ENCODE measurements at places on chromosomes 2 and 18. TPM values are rescaled to one million over a fixed set of nuclear protein-coding genes. Genes with fewer than 3 reads are reported as not detected.

The FNDC4 gene
- not detected for total RNA-seq

The ADCYAP1 gene
- total RNA-seq, result not detected

The INPP5D gene
- total RNA-seq, result 43.6 TPM

The RNF152 gene
- 0.92 TPM for total RNA-seq

GRCh38 chr2:160411167-160411566, 82.4 kb downstream of the RBMS1 start:
- H3K4me3 ChIP-seq, result peak overlapping the region; percentile 77
- peaks cover 4% of the 10 kb centered on the region for H3K27me3 ChIP-seq
- peaks cover 53% of the 10 kb centered on the region for H3K4me1 ChIP-seq
- peak overlapping the region; percentile 94 for H3K27ac ChIP-seq
- peaks cover 10% of the 10 kb centered on the region for H3K36me3 ChIP-seq
- peak; percentile 78 for DNase-seq

GRCh38 chr2:46032996-46033395, 264.2 kb upstream of the EPAS1 start:
- H3K27ac ChIP-seq, result peak overlapping the region; percentile 71
- H3K4me1 ChIP-seq, result peaks cover 23% of the 10 kb centered on the region
- H3K27me3 ChIP-seq, result no peaks in the 10 kb centered on the region
- no peak overlapping the region for H3K4me3 ChIP-seq
- peak; percentile 78 for DNase-seq
- H3K36me3 ChIP-seq, result peaks cover 2% of the 10 kb centered on the region

DNA sequence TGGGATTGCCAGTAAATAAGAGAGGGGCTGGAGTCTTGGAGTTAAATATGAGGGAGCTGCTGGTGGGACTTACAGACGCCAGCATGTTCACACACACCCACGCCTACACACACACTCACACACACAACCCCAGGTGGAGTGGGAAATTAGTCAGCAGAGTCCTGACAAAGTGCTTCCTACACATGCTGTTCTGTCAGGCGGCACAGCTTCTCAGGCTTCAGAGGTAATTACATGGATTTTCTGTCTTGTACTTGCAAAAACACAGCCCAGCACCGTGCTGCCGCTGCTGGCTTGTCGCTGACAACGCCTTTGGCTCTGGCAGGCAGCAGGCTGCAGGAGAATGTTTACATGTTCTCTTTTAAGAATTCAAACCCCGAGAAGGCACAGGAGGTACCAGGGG, 1186.3 kb upstream of the CELF4 start:
- no peak overlapping the region for H3K4me3 ChIP-seq
- DNase-seq, result no peak
- no peaks in the 10 kb centered on the region for H3K27me3 ChIP-seq
- peaks cover 2% of the 10 kb centered on the region for H3K4me1 ChIP-seq
- peak overlapping the region; percentile 22 for H3K27ac ChIP-seq
- no peaks in the 10 kb centered on the region for H3K36me3 ChIP-seq

- H3K27ac ChIP-seq, result no peak overlapping the region
- H3K27me3 ChIP-seq, result peaks cover 14% of the 10 kb centered on the region
- H3K4me1 ChIP-seq, result no peaks in the 10 kb centered on the region
- H3K4me3 ChIP-seq, result no peak overlapping the region
- H3K36me3 ChIP-seq, result no peaks in the 10 kb centered on the region
- no peak for DNase-seq
These were observed 58.6 kb downstream of the MMADHC start for GRCh38 chr2:149528983-149529382.

DNA sequence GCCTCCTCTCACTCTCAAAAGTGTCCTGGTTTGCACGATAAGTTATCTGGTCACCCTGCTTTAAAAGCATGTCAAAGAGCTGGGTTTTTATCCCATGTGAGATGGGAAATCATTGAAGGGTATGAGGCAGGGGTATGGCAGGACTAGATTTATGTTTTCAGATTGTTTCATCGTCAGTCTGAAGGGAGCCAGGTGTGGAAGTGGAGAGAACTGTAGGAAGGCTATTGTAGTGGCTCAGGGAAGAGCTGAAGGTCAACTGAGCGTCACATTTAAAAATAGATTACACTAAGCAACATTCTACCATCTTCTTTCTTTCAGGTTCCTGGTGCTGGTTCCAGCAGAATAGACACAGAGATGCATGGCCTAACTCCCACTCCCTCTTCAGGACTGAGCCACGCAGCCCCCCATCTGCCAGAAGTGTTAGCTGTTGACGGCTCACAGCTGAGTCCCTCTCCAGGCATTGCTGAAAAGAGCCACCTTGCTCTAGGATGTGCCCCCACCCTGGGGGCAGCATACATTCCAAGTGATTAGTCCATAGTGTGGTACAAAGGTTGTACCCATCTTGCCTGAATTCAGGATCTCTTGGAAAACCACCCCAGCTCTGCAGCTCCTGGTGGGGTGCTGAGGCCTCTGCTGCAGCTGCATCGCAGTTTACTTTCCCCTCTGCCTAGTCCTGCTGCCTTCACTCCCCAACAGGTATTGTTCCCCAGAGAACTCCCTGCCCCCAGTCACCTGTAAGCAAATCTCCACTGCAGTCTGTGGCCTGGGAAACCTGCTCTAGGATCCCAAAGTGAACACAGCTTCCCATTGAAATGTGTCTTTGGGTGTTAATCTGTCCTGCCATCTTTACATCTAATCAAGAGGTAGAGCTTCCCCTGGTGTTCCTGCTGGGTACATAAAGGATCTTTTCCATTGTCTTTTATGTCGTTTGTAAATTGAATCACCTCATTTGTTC, 79.5 kb upstream of the KLF7 start:
- no peak for DNase-seq
- H3K27me3 ChIP-seq, result no peaks in the 10 kb centered on the region
- H3K4me1 ChIP-seq, result peaks cover 24% of the 10 kb centered on the region
- H3K27ac ChIP-seq, result no peak overlapping the region
- no peaks in the 10 kb centered on the region for H3K36me3 ChIP-seq

DNA sequence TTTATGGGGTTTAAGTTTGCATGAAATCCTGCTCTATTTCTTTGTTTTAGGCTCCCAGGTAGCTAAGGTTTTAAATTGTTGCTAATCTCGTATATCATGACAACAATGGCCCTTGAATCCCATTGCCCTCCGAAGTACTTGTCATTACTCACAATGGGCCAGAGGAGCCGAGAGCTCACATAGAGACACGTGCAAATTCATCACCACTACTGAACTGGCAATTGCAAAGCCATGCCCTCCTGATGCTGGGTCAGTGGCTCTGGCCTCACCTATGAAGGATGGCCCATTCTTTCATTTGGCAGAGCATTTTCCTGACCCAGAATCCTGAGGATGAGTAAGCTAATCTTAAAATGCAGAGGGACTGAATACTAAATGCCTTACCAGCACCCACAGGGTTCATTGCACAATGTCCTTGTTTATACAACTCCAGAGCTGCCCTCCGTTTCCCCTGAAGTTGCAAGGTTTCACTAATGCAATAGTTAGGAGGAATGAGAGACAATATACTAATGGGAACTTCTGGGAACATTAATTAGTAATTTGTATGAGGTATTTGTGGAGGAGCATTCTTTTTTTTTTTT, 71.6 kb upstream of the GAREM1 start:
- H3K27ac ChIP-seq, result no peak overlapping the region
- H3K27me3 ChIP-seq, result peaks cover 7% of the 10 kb centered on the region
- H3K4me1 ChIP-seq, result no peaks in the 10 kb centered on the region
- H3K36me3 ChIP-seq, result no peaks in the 10 kb centered on the region

DNA sequence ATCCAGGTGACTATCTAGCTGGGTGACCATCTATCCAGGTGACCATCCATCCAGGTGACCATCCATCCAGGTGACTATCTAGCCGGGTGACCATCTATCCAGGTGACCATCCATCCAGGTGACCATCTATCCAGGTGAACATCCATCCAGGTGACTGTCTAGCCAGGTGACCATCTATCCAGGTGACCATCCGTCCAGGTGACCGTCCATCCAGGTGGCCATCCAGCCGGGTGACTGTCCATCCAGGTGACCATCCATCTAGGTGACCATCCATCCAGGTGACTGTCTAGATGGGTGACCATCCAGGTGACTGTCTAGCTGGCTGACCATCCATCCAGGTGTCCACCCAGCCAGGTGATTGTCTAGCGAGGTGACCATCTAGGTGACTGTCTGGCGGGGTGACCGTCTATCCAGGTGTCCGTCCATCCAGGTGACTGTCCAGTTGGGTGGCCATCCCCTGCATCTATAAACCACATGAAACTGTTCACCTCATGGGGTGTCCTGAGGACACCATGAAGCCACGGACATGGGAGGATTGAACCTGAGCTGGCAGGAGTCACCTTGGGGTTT, 305.3 kb downstream of the NDUFA10 start:
- no peak for DNase-seq
- no peak overlapping the region for H3K4me3 ChIP-seq
- no peaks in the 10 kb centered on the region for H3K4me1 ChIP-seq
- H3K36me3 ChIP-seq, result no peaks in the 10 kb centered on the region
- H3K27ac ChIP-seq, result no peak overlapping the region

DNA sequence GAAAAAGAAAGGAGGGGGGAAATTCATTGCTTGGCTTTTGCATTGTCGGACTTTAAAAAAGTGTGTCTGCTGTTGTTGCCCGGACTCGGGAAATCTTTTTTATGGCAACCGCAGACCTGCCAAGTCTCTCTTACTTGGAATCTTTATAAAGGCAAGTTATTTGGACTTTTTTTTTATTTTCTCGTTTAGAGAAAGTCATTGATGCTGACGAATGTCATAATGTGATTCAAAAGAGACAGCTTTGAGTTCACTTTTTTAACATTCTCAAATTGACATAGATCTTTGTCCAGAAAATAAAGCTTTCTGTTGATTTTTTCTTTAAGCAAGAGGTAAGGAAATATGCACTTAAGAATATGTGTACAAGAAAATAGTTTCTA, 651 bp upstream of the ZNF521 start:
- peaks cover 3% of the 10 kb centered on the region for H3K36me3 ChIP-seq
- no peak for DNase-seq
- H3K27me3 ChIP-seq, result peaks cover 61% of the 10 kb centered on the region
- H3K4me3 ChIP-seq, result peak overlapping the region; percentile 19
- H3K27ac ChIP-seq, result no peak overlapping the region

- H3K4me3 ChIP-seq, result no peak overlapping the region
- no peak for DNase-seq
- peaks cover 8% of the 10 kb centered on the region for H3K27me3 ChIP-seq
- no peaks in the 10 kb centered on the region for H3K36me3 ChIP-seq
- peaks cover 3% of the 10 kb centered on the region for H3K4me1 ChIP-seq
- no peak overlapping the region for H3K27ac ChIP-seq
These were observed 48.5 kb upstream of the EPC2 start for GRCh38 chr2:148596018-148596417.

DNA sequence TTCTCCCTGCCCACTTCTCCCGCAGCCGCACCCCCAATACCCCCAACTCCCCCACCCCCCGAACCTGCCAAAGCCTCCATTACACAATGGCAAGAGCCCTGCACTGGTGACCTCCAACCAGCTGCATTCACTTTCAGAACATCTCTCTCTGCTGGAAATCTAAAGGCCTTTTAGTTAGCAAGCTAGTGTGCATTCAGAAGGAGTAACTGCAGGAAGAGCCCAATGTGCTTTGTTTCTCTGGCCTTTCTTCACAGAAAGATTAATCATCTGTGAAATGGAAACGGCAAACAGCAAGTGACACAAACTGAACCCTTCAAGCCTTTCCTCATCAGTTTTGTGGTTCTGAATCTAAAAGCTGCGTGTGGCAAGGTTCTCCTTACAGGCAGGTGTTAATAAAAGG, 124.2 kb downstream of the OLA1 start:
- H3K4me1 ChIP-seq, result peaks cover 4% of the 10 kb centered on the region
- H3K36me3 ChIP-seq, result peaks cover 11% of the 10 kb centered on the region
- peak; percentile 34 for DNase-seq

DNA sequence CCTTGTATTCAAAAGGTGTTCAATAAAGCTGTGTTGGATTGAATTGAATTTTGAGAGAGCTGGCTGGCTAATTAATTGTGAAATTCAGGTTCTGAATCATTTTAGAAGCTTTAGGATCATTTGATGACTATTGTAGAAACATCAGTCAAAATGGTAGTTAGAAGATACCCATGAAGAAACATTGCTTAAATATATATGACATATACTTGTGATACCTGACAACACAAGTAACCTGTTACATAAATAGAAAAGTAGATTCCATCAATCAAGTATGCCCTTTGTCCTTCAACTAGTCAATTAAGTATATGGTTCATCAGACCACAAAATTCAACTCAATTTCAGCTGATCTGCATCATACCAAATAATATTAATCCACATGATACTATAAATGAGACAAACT, 185.6 kb downstream of the PID1 start:
- H3K4me3 ChIP-seq, result no peak overlapping the region
- no peak overlapping the region for H3K27ac ChIP-seq
- H3K27me3 ChIP-seq, result no peaks in the 10 kb centered on the region
- no peaks in the 10 kb centered on the region for H3K4me1 ChIP-seq
- no peaks in the 10 kb centered on the region for H3K36me3 ChIP-seq

DNA sequence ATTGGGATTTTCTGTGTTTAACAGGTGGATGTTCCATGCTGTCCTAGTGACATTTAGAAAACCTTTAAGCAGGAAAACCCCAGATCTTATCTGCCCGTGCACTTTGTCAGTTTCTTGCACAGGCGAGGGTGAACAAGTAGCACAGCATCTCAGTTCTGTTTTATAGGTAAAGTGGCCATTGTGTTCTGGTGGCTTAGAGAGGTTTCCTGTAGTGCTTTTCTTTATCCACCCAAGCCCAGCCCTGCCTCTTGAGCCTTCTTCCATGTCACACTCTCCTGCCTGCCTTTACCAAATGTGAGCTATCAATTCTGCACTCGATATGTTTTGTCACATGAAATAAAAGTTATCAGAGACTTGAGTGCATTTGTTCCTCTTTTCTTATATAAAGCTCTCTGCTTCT, 135.3 kb upstream of the NOSTRIN start:
- no peak for DNase-seq
- no peaks in the 10 kb centered on the region for H3K27me3 ChIP-seq
- H3K4me1 ChIP-seq, result peaks cover 19% of the 10 kb centered on the region
- H3K4me3 ChIP-seq, result no peak overlapping the region

DNA sequence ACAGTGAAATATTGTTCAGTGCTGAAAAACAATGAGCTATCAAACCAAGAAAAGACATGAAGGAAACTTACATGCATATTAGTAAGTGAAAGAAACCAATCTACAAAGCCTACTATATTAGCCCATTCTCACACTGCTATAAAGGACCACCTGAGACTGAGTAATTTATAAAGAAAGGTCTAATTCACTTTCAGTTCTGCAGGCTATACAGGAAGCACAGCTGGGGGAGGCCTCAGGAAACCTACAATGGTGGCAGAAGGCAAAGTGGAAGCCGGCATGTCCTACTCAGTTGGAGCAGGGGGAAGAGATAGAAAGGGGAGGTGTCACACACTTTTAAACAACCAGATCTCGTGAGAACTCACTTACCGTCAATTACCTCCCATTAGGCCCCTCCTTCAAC, 232.1 kb downstream of the TMX3 start:
- no peak overlapping the region for H3K4me3 ChIP-seq
- no peaks in the 10 kb centered on the region for H3K4me1 ChIP-seq
- H3K27ac ChIP-seq, result no peak overlapping the region
- DNase-seq, result no peak
- no peaks in the 10 kb centered on the region for H3K36me3 ChIP-seq
